ENCODE measurements at places on chromosomes 11 and 22. TPM values are rescaled to one million over a fixed set of nuclear protein-coding genes. Genes with fewer than 3 reads are reported as not detected.

Gene SYT7
- 0.22 TPM for total RNA-seq

Gene IRAG1
- total RNA-seq, result 27.5 TPM

Gene TCN2
- total RNA-seq, result 6.2 TPM

GRCh38 chr22:26610996-26611395 is 6.8 kb downstream of the CRYBB1 start:
- peak; percentile 74 for DNase-seq

DNA sequence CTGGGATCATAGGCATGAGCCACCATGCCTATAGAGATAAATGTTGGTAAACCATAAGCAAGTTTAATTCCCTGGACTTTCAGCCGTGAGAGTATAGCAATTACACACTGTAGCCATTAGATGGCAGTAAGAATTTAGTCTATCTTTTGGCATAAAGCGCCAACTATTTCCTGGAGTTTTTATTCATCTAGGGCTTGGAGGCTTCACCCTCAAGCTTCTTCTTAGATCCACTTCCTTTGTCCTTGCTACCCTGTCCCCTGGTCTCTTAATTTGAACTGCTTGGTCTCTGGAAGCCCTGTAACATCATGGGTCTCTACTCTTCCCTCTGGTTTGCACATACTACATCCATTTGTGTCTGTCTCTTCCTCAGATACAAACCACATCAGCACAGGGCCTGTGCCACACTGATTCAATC is 38.2 kb downstream of the OR10A6 start:
- DNase-seq, result peak; percentile 76

DNA sequence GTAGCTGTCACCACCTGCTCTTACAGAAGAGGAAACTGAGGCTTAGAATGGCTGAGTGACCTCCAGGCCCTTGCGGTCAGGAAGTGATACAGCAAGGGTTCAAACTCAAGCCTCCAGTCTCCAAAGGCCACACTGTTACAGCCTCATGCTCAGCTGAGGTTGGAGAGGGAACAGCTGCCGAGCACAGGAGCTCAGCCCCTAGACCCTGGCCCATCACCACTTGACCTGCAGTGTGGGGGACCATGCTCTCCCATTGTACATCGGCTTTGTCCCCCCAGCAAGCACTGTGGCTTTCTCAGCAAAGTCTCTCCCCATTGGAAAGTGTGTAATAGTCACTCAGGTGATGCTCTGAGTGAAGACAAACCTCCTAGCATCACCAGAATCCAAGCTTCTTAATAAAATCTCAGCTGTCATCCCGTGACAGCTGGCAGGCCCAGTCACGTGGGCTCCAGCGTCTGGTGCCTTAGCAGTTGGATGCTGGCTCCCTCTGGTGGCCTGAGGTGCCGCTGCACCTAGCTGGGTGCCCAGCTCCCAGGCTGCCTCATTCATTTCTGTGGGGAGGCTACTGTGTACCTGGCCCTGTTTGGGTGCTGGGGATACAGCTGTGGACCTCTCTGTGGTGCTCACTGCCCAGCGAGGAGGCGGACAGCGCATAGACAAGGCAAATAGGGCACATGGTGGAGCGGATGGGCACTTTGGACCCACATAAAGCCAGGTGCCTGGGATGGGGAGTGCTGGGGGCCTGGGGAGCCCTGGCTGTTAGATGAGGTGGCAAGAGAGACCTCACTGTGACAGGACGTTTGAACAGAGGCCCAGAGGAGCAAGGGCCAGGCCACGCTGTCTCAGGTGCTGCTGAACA is 19.1 kb upstream of the MYRF start:
- peak; percentile 80 for DNase-seq

GRCh38 chr11:110985547-110985946 is 260.0 kb upstream of the POU2AF2 start:
- no peak for DNase-seq

DNA sequence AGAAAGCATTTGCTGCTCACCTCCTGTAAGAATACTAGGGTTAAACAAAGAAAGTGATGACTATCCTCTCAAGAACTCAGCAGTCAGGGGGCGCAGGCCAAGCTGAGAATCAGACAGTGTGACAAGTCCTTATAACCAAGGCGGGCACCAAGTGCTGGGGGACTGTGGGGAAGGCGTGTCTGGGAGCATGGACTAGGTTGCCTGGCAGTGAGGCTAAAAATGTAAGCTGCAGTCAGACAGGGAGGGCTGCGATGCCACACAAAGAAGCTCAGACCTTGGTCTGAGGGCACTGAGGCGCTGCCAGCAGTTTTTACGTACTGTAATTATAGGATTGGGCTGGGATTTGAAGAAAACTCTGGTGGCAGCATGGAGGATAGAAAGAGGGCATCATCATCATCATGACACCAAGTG is 73.7 kb downstream of the FLI1 start:
- DNase-seq, result no peak

DNA sequence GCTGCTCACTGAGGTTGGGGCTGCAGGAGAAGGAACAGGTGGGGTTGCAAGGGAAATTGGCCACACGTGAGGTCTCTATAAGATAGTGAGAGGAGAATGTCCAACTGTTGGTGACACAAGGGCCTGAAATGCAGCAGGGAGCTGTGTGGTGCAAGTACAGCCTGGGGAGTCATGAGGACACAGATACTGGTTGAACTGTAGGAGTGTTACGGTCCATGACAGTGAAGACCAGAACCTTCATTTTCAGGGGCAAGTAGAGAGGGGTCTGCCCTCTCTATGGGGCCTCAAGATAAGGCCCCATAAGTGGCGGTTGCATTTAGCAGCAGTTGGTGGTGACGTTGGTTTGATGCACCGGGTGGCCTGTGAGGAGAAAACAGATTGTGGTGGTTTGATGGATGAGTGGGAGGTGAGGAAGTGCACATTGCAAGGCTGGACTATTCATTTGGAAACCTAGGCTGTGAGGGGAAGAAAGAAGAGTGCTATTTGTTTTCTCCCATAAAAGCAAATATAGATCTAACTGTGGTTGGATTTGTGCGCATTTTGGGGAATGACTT is 39.4 kb downstream of the MICAL2 start:
- DNase-seq, result no peak

- peak; percentile 19 for DNase-seq
Measured at GRCh38 chr11:123577081-123577598, 77.3 kb downstream of the SCN3B start.
